ENCODE measurements at places on chromosomes 3 and 15.

GRCh38 chr3:14900881-14901873 lies 46.2 kb upstream of the NR2C2 start:
- DNase-seq = no peak

GRCh38 chr3:171799501-171799900 lies 10.8 kb downstream of the PLD1 start:
- DNase-seq = no peak

GRCh38 chr15:59400103-59400813 lies 27.6 kb upstream of the MYO1E start:
- DNase-seq = no peak

GRCh38 chr3:40717471-40717870 lies 192.7 kb downstream of the ZNF621 start:
- DNase-seq = no peak

DNA sequence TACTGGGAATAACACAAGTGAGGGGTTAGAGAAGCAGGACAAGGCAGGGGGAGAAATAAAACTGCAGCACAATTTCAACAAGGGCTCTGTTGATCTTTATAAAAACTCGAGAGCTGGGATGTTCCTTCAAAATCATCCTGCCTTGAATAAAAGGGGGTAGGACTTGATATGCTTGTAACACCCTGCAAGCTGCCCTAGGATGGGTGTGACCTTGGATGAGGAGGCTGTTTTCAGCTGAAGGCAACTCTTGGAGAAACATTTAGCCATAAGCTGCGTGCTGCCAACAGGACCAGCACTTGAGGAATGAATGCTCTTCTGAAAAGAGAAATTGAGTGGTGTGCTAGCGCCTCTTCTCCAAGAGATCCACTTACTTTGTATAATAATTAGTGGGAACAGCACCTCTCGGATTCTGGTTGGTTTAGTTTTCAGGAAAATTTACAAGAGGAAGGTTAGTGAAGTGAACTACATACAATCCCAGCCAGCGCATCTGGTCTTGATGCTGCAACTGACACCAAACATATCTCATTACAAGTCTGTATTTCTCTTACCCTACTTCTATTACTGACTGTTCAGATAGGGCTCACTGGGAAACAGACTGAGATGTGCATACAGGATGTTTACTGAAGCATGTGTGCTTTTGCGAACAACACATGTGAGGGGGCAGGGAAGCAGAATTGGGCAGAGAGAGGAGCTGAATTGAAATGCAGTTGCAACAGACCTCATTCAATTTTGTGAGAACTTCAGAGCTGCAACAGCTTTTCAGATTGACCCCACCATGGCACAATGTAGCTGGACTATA lies 643.0 kb upstream of the GOLIM4 start:
- DNase-seq = no peak

DNA sequence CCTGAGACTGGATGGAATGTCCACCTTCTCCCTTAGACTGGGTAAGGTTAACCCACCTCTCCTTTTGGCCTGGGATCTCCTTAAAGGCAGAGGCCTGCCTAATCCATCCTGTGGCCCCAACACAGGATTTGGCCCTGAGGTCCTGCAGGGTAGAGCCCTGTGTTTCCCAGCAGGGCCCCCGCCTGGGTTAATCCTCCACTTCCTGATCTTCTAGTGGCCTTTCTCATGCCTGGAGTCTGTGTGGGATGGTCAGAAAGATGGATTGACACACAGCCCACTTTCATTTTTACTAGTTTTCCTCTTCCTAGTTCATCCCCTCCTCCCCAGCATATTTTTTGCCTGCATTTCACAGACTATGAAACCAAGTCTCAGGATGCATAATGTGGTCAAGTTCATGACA lies 48.9 kb upstream of the SLC6A6 start:
- DNase-seq = no peak

DNA sequence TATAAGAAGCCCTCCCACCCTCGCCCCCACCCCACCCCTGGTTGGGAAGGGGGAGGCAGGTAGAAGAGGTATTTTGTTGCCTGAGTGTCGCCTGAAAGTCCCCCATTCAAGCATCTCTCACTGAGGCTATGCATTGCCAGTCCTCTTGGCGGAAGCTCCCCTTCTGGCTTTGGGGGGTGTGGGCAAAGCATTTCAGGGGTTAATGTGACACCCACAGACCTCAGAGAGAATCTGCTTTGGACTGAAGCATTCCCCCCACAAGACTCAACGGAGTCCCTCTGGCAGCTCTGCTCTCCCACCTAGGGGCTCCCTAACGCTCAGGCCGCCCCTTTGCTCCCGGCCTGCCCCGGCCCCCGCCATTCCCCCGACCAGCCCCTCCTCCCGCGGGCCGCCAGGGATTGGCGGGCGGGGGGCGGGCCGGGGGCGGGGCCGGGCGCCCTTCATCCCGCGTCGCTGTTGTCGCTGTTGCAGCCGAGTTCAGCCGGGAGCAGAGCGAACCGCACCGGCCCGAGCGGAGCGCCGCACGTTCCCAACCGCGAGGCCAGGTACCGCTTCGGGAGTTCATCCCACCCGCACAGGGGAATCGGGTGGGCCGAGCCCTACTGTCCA lies at the start of gene SLC38A3:
Gene SLC38A3, plus strand, starts transcription at position 468 of the 609 bp plus-strand sequence. CDS start 8,929 bp downstream, outside the sequence.
- DNase-seq = peak; percentile 75

DNA sequence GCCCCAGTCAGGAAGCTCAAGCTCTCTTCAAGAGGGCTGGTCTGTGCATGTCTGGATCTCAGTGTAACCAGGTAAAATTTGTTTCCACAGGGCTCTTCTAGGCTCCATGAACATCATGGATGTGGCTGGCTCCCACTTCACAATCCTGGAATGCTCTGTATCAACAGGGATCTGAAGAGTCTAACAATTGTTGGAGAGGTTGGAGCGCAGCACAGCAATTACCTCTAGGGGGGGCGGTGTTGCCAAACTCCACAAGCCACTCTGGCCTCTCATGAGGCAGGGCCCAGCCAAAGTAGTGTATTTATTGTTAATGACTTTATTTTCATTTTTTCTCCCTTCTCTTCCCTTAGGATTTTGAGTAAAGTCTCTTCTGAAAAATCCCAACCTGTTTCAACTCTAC lies 6.1 kb upstream of the EIF2B5 start:
- peak; percentile 59 for DNase-seq

DNA sequence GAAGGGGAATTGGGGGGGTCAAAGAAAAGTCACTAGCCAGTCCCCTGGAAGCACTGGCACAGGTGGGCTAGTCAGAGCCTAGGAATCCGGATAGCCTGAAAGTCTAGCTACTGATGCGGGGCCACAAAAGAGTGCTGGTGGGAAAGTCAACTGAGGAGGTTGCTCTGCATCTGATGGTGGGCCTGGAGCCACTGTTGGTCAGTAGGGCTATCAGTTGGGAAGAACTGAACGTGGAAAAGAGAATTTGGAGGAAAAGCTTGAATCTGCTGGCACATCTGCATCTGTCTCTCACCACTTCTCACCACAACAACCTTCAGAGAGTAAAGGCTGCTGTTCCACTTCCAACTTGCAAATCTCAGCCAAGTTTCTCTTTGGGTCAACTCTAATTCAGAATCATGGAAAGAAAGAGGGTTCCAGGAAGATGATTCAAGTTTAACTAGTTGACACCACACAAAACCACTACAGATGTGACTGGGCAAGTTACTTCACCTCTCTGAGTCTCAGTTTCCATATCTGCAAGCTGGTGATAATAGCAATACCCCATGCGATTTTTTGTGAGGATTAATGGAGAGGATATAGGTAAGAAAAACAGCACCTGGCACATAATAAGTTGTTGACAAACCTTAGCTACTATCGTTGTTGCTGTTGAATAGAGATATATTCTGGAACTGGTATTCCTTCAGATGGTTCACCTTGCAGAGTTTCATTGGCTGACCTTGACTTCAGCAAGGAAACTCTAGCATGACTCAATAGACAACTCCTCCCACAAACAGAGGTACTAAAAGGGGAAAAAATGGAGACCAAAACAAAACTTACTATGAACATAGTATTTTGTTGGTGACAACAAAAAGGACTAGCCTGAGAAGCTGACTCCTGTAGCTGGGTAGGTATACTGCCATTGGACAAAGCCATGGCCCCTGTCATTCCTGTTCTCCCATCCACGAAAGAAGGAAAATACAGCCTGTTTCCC lies 280.2 kb upstream of the STT3B start:
- no peak for DNase-seq

GRCh38 chr3:15847239-15847638 lies 49.5 kb upstream of the ANKRD28 start:
- DNase-seq = no peak

DNA sequence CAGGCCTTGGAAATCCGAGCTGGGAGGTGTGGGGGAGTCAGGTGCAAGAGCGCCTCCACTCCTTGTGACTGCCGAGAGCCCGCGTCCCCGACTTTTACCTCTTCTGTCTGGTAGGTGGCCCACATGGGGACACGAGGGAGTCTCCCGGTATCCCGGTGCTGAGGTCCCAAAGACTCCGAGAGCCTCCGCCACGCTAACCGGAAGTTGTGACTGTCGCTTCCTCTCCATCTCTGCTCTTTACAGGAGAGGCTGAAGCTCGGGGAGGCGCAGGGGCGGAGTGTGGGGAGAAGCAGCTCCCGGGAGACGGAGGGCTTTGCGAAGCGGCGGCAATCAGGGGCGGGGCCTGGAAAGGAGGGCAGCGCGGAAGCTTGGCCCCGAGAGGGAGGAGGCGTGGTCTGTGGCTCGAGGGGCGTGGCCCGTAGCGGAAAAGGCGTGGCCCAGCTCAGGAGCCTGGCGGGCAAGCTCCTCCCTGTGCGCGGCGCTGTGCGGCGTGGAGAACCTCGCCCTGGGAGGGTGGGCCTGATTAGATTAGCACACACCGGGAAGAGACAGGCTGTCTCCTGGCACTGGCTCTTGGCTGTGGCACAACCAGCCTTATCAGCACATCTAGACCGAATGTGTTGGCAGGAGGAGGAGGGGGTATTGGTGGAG lies 143.9 kb downstream of the GABRB3 start:
- DNase-seq = peak; percentile 91
